HuH-7 (cell line): ENCODE measurements at places on chromosomes 6 and 20.

DNA sequence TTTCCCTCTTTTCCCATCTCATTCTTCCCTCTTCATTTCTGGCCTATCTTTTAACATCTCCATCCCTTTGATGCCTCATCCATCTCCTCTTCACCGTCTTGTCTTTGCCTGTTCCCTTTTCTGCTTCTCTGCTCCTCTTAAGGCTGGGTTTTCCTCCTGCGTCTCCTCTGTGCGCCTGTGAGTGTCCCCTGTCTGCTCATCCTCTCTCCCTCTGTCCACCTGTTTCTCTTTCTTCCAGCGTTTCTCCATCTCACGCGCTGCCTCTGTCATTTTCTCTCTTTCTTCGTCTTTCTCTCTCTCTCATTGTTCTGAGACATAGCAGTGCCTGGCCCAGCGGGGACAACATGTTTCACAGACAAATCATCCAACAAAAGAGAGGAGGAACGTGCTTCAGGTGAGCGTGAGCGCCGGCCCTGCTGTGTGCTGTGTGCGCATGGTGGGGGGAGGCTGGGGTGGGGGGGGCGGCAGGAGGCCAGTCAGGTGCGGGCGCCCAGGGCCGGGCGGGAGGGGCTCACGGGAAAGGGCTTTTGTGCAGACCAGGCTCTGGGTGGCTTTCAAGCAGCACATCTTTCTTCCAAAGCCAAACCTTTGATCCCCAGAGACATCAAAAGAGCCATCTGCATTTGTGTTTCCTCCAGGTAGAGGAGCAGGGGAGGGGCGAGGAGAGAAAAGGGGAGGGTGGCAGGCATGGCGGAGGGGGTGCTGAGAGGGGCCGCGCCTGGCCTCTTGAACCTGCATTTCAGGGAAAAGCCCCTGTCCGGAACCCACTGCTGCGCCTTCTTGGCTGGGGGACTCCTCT lies 121.3 kb downstream of the VEGFA start:
- no peak for DNase-seq

DNA sequence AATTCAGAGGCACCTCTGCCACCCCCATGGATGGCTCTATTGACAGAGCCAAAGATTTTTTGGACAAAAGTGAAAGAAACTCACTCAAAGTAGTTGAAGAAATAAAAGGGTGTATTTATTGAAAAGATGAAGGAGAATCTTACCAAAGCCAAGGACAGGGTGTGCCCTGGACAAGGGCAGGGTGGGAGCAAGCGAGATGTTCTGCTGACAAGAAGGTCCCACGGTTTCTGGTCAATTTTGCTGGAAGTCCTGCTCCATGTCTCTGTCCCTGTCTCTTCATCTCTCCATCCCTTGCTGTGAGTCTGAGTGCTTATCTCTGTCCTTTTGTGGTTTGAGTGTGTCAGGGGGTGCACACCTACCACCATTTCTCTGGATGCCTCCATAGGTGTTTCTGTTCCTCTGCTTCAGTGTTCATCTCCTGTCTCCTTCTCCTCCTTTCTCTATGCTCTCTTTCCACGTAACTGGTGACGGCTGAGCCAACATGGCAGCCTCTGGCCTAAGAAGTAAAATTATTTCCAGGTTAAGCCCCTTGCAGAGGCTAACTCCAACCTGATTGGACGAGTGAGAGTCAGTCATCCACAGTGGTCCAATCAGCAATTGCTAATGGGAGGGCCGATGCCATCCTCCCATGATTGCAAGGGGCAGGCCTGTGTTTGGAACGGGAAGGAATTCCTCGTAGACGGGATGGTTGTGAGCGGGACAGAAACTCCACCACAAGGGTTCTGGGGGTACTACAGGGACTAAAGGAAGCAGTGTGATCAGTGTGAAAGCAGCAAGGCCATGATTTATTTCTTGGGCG lies 502.1 kb upstream of the CDH4 start:
- no peak for DNase-seq

DNA sequence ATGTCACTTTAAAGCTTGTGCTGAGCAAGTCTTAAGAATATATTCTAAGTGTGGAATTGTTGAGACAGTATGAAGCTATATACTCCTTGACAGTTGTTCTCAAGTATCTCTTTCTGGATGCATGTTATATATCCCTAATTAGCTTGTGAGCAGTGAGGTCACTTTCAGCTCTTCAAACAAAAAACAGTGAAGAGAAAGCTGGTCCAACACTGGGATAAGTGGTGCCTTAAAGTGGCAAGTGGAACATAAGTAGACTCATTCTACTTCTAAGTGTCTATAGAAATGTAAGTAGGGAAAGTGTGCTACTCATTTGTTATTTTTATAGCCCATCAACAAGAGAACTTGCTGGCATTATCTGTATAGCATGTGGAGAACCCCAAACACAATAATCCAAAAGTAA lies 133.1 kb upstream of the BACH2 start:
- no peak for DNase-seq

DNA sequence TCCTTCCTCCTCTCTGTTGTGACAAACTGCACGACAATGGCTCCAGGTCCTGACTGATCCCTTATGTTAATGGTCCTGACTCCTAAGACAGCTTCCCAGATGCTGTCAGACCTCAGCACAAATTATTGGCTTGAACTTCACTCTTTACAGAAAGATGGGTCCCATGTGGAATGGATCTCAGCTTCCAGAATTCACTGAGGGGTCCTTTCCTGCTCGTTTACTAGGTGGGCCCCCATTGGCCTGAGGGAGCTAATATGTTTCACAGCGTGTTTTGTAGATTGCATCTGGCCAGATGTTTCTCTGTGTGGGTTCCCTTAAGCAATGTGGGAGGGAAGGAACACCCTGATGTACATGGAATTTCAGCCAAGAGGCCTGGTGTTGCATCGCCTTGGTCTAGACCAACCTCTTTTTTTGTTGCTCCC lies 826.6 kb downstream of the MAFB start:
- no peak for DNase-seq

GRCh38 chr6:84546427-84546914 lies 217.9 kb downstream of the TBX18 start:
- no peak for DNase-seq

GRCh38 chr6:2693231-2693630 lies 57.5 kb downstream of the MYLK4 start:
- DNase-seq, result no peak
